ENCODE measurements at places on chromosomes 7 and 10.

GRCh38 chr10:73906524-73907447 is 4.1 kb upstream of the PLAU start:
- no peak for DNase-seq

- no peak for DNase-seq
These were observed 52.0 kb downstream of the JAKMIP3 start for GRCh38 chr10:132117636-132118190.

- no peak for DNase-seq
These were observed 42.4 kb downstream of the PDK4 start for GRCh38 chr7:95553939-95554338.

- no peak for DNase-seq
These were observed 238.9 kb downstream of the FOXP2 start for GRCh38 chr7:114653364-114654088.

DNA sequence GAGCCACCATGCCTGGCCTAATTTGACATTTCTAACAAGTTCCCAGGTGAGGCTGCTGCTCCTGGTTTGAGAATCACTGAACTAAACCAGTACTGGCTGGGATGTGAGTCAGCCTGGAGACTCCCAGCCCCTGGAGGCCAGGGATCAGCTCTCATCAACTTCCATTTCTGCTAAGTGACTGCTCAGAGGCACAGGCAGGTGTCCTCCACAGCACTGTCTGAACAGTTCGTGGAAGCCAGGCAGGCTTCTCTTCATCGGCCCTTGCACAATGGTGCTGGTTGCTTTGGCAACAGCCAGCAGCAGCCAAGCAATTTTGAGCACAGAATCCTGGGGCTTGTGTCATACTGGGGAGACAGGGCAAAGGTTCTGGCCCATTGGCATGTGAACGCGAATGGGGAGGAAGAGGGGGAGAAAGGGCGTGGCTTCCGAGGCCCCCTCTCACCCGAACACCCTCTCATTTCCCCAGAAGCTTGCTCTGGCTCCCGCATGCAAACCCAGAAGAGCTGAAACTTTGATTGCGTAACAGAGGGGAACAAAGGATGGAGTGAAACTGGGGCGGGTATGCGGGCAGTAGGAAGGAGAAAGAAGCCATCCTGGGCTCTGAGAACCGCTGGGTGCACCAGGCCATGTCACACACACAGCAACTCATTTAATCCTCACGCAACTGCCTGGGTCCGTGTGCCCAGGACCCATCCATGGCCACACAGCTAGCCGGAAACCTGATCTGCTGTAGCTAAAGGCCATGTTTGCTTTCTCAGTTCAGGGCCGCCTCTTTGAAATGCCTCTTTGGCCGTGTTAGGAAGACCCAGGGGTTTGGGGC is 9.0 kb upstream of the POR start:
- no peak for DNase-seq

DNA sequence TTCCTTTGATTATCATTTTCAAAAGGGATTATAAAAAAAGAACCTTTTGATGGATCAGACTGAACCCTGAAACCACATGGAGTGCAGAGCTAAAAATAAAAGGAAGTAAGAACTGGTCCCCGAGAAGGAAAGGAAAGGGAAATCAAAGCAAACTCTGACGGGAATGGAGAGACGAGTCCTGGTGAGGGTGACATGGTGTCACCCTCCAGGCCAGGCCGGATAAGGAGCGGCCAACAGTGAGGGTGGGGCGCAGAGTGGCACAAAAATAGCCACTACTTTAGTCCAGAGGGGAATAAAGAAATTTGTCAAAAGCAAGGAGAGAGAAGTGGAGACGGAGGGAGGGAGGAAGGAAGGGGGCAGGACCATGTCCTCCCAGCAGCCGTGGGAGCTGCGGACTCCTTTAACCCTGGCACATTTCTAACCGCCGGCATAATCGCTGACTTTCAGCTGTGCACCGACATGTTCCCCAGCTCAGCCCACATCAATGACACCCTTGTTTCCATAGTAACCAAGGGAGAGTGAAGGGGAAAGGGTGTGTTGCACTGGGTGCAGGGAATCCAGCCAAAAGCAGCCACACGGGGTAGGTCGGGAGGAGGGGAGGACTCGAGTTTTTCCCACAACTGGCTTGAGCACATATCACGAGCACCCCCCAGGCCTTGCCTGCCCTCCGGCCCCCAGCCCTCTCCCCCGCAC is 29.7 kb downstream of the TRIM8 start:
- DNase-seq: peak; percentile 67

DNA sequence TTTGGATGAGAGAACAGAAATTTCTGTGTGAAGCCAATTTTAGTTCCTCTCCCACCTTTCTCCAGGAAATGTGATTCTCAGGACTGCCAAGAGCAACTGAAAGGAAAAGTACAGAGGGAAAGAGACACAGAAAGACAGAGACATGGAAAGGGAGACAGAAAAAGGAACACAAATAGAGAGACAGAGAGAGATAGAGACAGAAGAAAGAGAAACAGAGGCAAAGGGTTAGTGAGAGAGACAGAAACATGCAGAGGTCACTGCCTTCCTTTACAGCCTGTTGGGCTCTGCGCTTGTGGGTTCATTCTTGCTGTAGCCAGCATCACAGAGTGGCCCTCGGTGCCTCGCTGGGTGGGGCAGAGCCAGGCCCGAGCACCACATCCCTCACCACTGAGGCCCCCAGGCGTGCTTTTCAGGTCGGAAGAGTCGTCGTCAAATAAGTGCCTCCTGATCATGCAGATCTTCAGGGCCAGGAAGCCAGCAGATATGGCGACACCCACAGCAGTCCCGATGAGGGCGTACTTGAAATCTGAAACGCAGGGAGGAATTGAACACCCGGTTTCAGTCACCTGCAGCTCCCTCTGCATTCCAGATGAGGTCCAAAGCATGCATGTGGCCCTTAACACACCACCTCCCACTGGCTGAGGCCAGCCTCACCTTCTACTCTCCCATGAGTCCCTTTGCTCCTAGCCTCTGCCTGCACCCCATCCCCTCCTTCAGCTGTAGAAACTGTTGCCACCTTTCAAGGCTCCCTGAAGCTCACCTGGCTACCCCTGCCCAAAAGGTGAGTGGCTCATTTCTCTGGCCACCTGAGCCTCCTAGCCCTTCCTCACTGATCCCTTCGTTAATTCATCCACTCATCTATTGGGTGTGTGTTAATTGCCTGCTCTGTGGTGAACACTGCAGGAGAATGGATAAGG is 21.4 kb downstream of the TMEM273 start:
- no peak for DNase-seq

- no peak for DNase-seq
These were observed 35.1 kb downstream of the RTKN2 start for GRCh38 chr10:62233356-62234076.

- no peak for DNase-seq
These were observed 2.4 kb upstream of the MYO1G start for GRCh38 chr7:44981035-44981706.

GRCh38 chr7:137258552-137258951 is 85.0 kb downstream of the PTN start:
- no peak for DNase-seq

DNA sequence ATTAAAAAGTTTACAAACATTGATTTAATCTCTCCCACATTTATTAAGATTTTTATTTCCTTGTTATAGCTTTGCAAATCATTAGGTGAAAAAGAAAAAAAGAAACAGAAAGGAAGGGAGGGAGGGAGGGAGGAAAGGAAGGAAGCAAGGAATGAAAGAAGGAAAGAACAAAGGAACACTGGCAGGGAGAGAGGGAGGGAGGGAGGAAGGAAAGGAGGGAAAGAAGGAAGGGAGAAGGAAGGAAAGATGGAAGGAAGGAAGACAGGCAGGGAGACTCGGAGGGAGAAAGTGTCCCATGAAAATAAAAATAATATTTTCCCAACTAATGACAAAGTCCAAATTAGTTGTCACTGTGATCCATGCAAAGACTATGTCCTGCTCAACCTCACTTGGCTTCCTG is 6.3 kb upstream of the ITGA8 start:
- no peak for DNase-seq

All from T-helper 22 cell (primary cell).